Vagina (tissue), 2 donors: ENCODE measurements at places on chromosomes 5 and 9.

GRCh38 chr5:77139001-77139400, 51.9 kb upstream of the ZBED3 start:
- no peaks in the 10 kb centered on the region for H3K36me3 ChIP-seq
- no peak overlapping the region for H3K4me3 ChIP-seq
- H3K4me1 ChIP-seq = no peaks in the 10 kb centered on the region
- H3K27ac ChIP-seq = no peak overlapping the region
- DNase-seq = no peak
- H3K27me3 ChIP-seq = no peaks in the 10 kb centered on the region

GRCh38 chr5:83726912-83727311, 6.3 kb upstream of the HAPLN1 start:
- DNase-seq = no peak
- H3K27ac ChIP-seq = no peak overlapping the region
- H3K27me3 ChIP-seq = no peaks in the 10 kb centered on the region

- no peak overlapping the region for H3K27ac ChIP-seq
- H3K36me3 ChIP-seq = no peaks in the 10 kb centered on the region
- H3K27me3 ChIP-seq = no peaks in the 10 kb centered on the region
Observed at GRCh38 chr9:90141723-90142122, 500.9 kb downstream of the DIRAS2 start.

DNA sequence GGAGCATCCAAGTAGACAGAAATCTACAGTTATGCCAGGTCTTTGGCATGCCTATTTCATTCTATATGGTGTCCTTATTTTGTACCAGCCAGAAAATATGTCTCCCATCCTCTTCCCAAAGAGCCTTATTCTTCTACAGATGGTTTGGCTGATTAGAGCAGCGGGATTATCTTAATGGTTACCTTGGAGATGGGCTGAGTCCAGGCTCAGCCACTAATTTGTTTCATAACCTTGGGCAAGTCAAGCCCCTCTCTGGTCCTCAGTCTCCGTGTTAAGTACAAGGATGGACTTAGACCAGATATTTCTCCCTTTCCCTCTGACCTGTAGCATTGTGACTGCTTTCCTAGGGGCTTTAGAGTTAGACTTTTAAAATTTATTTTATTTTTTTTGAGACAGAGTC, 11.1 kb upstream of the GLE1 start:
- H3K27me3 ChIP-seq = no peaks in the 10 kb centered on the region
- H3K36me3 ChIP-seq = peaks cover 39% of the 10 kb centered on the region
- no peak overlapping the region for H3K27ac ChIP-seq
- H3K4me1 ChIP-seq = peaks cover 8% of the 10 kb centered on the region
- no peak overlapping the region for H3K4me3 ChIP-seq
- no peak for DNase-seq

- no peak overlapping the region for H3K4me3 ChIP-seq
- H3K27me3 ChIP-seq = no peaks in the 10 kb centered on the region
- DNase-seq = no peak
- no peaks in the 10 kb centered on the region for H3K36me3 ChIP-seq
- H3K27ac ChIP-seq = no peak overlapping the region
Observed at GRCh38 chr5:34854459-34855174, 15.7 kb downstream of the TTC23L start.

GRCh38 chr5:152185547-152186245, 219.4 kb downstream of the NMUR2 start:
- H3K4me3 ChIP-seq = no peak overlapping the region
- H3K27me3 ChIP-seq = no peaks in the 10 kb centered on the region
- H3K4me1 ChIP-seq = no peaks in the 10 kb centered on the region
- H3K27ac ChIP-seq = no peak overlapping the region
- H3K36me3 ChIP-seq = no peaks in the 10 kb centered on the region

DNA sequence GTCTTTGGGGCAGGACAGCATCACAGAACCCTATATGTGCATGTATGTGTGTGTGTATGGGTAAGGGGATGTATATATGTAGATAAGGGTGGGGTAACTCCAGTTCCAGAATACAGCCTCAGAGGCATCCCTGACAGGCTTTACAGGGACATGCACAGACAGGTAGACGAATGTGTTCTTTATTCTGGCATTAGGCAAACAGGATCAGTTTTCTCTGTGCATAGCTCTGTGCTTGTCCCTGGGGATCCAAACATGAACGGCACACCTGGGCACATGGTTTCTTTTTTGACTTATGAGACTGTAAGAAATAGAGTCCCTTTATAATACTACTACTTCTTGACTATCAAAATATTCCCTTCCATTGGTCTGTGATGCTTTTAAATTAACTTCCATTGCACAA, 120.6 kb downstream of the TRIO start:
- H3K27ac ChIP-seq = no peak overlapping the region
- H3K4me3 ChIP-seq = no peak overlapping the region
- DNase-seq = no peak
- H3K36me3 ChIP-seq = no peaks in the 10 kb centered on the region
- peaks cover 38% of the 10 kb centered on the region for H3K4me1 ChIP-seq
- no peaks in the 10 kb centered on the region for H3K27me3 ChIP-seq

GRCh38 chr5:148828511-148829247, 2.3 kb downstream of the ADRB2 start:
- no peak for DNase-seq
- peak overlapping the region; percentile 61 for H3K4me3 ChIP-seq
- peaks cover 68% of the 10 kb centered on the region for H3K4me1 ChIP-seq

GRCh38 chr9:131603199-131603598, 57.9 kb downstream of the PRRT1B start:
- no peak overlapping the region for H3K27ac ChIP-seq
- H3K4me3 ChIP-seq = no peak overlapping the region
- no peak for DNase-seq
- H3K4me1 ChIP-seq = peaks cover 7% of the 10 kb centered on the region
- H3K27me3 ChIP-seq = no peaks in the 10 kb centered on the region
- H3K36me3 ChIP-seq = peaks cover 39% of the 10 kb centered on the region

DNA sequence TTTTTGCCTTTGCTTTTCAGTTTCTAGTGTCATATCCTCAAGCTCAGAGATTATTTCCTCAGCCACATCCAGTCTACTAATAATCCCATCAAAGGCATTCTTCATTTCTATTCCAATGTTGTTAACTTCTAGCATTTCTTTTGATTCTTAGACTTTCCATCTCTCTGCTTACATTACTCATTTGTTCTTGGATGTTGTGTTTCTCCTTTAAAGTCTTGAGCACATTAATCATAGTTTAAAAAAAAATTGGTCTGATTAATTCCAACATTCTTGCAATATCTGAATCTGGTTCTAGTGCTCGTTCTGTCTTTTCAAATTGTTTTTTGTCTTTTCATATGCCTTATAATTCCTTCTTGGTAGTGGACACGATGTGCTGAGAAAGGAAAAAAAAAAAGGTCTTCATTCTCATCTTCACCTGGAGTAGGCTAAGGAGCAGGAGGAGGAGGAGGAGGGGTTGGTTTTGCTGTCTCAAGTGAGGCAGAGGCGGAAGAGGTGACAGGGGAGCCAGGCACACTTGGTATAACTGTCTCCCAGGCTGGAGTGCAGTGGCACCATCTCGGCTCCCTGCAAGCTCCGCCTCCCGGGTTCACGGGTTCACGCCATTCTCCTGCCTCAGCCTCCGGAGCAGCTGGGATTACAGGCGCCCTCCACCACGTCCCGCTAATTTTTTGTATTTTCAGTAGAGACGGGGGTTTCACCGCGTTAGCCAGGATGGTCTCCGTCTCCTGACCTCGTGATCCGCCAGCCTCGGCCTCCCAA, 16.3 kb downstream of the PRXL2C start:
- H3K36me3 ChIP-seq = no peaks in the 10 kb centered on the region
- H3K4me3 ChIP-seq = no peak overlapping the region
- no peak for DNase-seq
- H3K27ac ChIP-seq = no peak overlapping the region

GRCh38 chr9:87885484-87886189, 3.0 kb downstream of the SPATA31E1 start:
- no peak overlapping the region for H3K27ac ChIP-seq
- no peaks in the 10 kb centered on the region for H3K4me1 ChIP-seq
- no peaks in the 10 kb centered on the region for H3K27me3 ChIP-seq
- H3K4me3 ChIP-seq = no peak overlapping the region

GRCh38 chr5:115842952-115843351, 1.2 kb downstream of the AP3S1 start:
- peak overlapping the region; percentile 86 for H3K4me3 ChIP-seq
- no peaks in the 10 kb centered on the region for H3K36me3 ChIP-seq
- no peak for DNase-seq
- peak overlapping the region; percentile 94 for H3K27ac ChIP-seq
- no peaks in the 10 kb centered on the region for H3K27me3 ChIP-seq

DNA sequence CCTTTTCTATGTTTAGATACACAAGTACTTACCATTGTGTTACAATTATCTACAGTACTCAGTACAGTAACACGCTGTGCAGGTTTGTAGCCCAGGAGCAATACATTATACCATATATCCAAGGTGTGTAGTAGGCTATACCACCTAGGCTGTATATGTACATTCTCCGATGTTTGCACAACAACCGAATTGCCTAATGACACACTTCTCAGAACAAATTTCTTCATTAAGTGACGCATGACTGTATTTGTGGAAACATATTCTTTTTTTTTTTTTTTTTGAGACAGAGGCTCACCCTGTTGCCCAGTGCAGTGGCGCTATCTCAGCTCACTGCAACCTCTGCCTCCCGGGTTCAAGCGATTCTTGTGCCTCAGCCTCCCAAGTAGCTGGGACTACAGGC, 4.0 kb upstream of the RAD23B start:
- no peaks in the 10 kb centered on the region for H3K36me3 ChIP-seq
- DNase-seq = no peak
- H3K4me3 ChIP-seq = no peak overlapping the region

- H3K27me3 ChIP-seq = no peaks in the 10 kb centered on the region
- no peak overlapping the region for H3K27ac ChIP-seq
- no peak overlapping the region for H3K4me3 ChIP-seq
- peaks cover 5% of the 10 kb centered on the region for H3K4me1 ChIP-seq
Observed at GRCh38 chr9:128021098-128021497, 40.3 kb upstream of the EEIG1 start.

- H3K4me3 ChIP-seq = no peak overlapping the region
- no peaks in the 10 kb centered on the region for H3K36me3 ChIP-seq
- no peaks in the 10 kb centered on the region for H3K27me3 ChIP-seq
- no peaks in the 10 kb centered on the region for H3K4me1 ChIP-seq
Observed at GRCh38 chr5:167417662-167418061, 873.8 kb upstream of the WWC1 start.

GRCh38 chr9:102519423-102519822, 475.7 kb upstream of the CYLC2 start:
- H3K27me3 ChIP-seq = no peaks in the 10 kb centered on the region
- H3K4me1 ChIP-seq = no peaks in the 10 kb centered on the region
- DNase-seq = no peak
- no peak overlapping the region for H3K4me3 ChIP-seq
- no peaks in the 10 kb centered on the region for H3K36me3 ChIP-seq
- H3K27ac ChIP-seq = no peak overlapping the region

DNA sequence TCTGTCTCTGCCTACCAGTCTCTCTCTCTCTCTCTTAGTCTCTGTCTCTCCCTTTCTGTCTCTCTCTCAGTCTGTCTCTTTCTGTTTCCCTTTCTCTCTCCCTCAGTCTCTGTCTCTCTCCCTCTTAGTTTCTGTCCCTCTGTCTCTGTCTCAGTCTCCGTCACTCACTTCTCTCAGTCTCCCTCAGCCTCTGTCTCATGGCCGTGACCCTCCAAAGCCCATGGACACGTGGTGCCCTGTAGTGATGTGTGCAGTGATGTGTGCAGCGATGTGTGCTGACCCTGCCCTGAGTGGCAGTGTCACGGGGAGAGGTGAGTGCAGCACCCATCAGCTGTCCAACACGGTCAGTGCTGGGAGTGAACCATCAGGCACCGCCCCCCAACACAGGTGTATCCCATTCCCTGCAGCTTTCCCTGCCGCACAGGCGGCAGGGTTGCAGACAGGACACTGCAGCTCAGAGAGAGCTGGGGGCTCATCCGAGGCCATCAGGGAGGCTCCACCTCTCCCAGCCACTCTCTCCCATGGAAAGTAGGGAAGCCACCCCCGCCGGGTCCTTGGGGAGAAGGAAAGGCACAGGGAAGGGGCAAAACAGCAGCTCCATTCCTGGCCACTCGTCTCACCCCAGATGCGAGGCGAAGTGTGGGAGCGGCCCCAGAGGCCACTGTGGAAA, 794 bp upstream of the LRRC14B start:
- H3K36me3 ChIP-seq = no peaks in the 10 kb centered on the region
- no peaks in the 10 kb centered on the region for H3K27me3 ChIP-seq
- no peak overlapping the region for H3K4me3 ChIP-seq
- peaks cover 21% of the 10 kb centered on the region for H3K4me1 ChIP-seq

GRCh38 chr9:113764572-113764971, 111.5 kb upstream of the ZNF618 start:
- H3K4me3 ChIP-seq = no peak overlapping the region
- no peaks in the 10 kb centered on the region for H3K36me3 ChIP-seq
- DNase-seq = peak; percentile 4
- H3K27ac ChIP-seq = no peak overlapping the region
- H3K27me3 ChIP-seq = no peaks in the 10 kb centered on the region

DNA sequence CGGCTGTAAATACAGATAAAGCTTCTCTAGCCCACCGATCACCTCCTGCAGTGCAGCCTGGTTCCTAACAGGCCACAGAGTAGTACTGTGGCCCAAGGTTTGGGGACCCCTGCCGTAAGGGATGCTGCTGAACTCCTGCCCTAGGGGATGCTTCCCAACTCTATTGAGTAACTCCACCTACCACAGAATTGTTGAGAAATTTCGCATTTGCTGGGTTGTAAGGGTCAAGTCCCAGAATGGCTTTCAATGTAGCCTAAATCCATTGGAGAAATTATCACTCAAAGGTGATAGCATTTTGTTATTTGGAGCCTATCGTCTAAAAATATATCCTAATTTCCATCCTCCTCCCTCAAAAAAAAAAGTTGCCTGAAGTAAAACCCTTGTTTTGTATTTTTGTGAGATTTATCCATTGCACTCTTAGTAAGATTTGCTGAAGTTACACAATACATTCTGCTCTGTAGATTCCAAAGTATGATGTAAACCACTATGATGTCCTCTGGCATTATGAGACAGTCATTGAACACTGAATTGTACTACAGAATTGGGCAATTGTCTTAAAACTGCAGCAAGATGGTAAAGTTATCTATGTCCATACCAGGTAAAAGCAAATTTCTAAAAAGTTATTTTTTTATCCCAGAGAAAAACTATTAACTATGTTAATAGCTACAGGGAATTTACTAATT, 14.0 kb downstream of the ACTBL2 start:
- no peak for DNase-seq
- H3K36me3 ChIP-seq = no peaks in the 10 kb centered on the region
- H3K27ac ChIP-seq = no peak overlapping the region
- H3K4me3 ChIP-seq = no peak overlapping the region
- no peaks in the 10 kb centered on the region for H3K27me3 ChIP-seq
- H3K4me1 ChIP-seq = no peaks in the 10 kb centered on the region

- no peak for DNase-seq
- H3K27me3 ChIP-seq = no peaks in the 10 kb centered on the region
- peaks cover 8% of the 10 kb centered on the region for H3K4me1 ChIP-seq
- H3K4me3 ChIP-seq = no peak overlapping the region
Observed at GRCh38 chr9:135980926-135981630, 19.9 kb upstream of the UBAC1 start.
